ENCODE measurements at places on chromosomes 7 and 10. TPM values are rescaled to one million over a fixed set of nuclear protein-coding genes. Genes with fewer than 3 reads are reported as not detected.

LAMB4 gene
- polyA plus RNA-seq = 0.12 TPM

- DNase-seq = no peak
These were observed 71.3 kb downstream of the VWA2 start for GRCh38 chr10:114310346-114310745.

DNA sequence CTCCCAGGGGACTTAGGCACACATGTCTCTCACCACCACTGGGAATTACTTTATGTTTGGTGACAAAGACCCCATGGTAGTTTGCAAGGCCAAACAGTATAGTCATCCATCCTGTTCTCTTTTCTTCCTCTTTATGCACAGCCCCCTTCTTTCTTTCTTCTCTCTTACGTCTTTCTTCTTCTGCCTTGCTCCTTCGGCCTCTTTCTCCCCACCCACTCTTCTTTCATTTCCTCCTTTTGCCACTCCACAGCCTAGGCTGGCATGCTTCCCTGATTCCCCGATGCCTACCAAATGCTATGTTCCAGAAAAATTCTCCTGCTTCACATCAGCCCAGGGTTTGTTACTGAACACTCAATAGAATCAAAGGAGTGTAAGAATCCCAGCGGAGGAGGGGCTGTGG is 62.4 kb upstream of the MKLN1 start:
- no peak for DNase-seq

GRCh38 chr7:79282070-79282694 is 171.3 kb downstream of the MAGI2 start:
- no peak for DNase-seq

NPTX2 gene
- polyA plus RNA-seq = not detected

CALCR gene
- polyA plus RNA-seq = 0.11 TPM

GRCh38 chr10:114202812-114203211 is 23.7 kb downstream of the TDRD1 start:
- DNase-seq = no peak

- no peak for DNase-seq
These were observed 915.6 kb downstream of the KCNMA1 start for GRCh38 chr10:76721891-76722505.

TRPV5 gene
- polyA plus RNA-seq = not detected

DNA sequence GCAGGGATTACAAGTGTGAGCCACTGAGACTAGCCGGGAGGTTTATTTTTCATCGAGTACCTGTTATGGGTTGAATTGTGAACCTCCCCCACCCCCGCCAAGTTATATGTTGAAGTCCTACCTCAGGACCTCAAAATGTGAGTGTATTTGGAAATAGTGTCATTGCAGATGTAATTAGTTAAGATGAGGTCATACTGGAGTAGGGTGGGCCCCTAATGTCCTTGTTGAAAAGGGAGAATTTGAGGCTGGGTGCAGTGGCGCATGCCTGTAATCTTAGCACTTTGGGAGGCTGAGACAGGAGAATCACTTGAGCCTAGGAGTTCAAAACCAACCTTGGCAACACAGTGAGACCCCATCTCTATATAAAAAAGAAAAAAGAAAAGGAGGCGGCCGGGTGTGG is 10.8 kb upstream of the BAG3 start:
- DNase-seq = no peak

TIMM23 gene
- 230 TPM for polyA plus RNA-seq

PLXNA4 gene
- polyA plus RNA-seq = not detected

SAMD9 gene
- polyA plus RNA-seq = 1.5 TPM

DNA sequence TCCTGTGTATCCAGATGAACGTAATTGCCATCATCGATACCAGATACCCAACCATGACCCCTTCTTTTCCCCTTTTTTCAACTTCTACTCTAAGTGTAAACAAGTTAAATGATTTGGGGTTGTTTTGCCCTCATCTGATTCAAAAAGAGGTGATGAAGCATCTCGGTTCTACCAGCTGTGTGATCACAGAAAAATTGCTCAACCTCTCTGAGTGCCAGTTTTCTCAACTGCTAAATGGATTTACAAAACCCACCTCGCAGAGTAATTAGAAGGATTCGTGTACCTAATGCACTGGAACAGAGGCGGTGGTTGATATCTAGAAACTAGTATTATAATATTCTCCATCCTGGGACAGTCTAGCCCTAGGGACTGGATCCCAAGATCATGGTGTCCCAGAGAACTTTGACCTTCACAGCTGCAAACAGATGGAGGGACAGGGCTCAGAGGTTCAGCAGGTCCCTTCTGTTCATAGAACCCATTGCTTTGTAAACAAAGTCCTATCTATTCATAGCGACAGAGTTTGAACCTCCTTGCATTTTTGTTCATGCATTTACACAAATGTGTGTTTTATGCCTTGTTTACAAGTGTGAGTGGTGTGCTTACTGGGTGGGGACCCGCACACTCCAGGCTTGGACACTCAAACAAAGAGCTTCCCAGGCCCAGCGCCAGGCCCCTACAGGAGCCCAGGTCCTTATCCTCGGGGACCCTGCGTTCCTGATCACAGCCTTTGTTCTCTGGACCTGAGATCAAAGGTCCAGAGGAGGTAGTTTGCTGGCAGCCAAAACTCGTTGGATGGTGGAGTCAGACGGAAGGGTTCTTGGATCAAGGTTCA is 46.4 kb downstream of the CALML3 start:
- no peak for DNase-seq

GRCh38 chr10:47309408-47310089 is 9.6 kb downstream of the GDF10 start:
- DNase-seq = no peak

- no peak for DNase-seq
These were observed 2.7 kb upstream of the TMEM254 start for GRCh38 chr10:80075781-80076180.

GRCh38 chr7:80136261-80137055 is 1.8 kb downstream of the GNAI1 start:
- DNase-seq = no peak

- no peak for DNase-seq
These were observed 125.1 kb upstream of the KCTD7 start for GRCh38 chr7:66503551-66504031.

- DNase-seq = no peak
These were observed 231.8 kb downstream of the PTEN start for GRCh38 chr10:88095223-88095721.

- DNase-seq = no peak
These were observed 8.6 kb downstream of the KIFBP start for GRCh38 chr10:68997211-68997610.

Measured in K562 (cell line).